ENCODE measurements at places on chromosomes 3 and 15.

DNA sequence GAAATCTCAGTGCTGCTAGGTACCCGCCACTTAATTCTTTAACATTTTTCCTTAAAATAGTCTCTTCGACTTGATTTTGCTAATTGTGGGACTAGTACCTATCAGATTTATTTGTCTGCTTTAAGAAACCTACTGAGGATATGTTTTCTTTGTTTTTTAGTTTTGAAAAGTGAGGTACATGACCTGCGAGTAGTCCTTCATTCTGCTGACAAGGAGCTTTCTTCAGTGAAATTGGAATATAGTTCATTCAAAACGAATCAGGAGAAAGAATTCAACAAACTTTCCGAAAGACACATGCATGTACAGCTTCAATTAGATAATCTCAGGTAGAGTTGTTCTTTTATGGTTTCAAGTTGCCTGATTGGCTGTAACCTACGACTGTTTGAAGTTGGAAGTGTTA lies 47.0 kb upstream of the TMEM42 start:
- DNase-seq = no peak

GRCh38 chr3:152416808-152417580 lies 148.3 kb downstream of the MBNL1 start:
- no peak for DNase-seq

DNA sequence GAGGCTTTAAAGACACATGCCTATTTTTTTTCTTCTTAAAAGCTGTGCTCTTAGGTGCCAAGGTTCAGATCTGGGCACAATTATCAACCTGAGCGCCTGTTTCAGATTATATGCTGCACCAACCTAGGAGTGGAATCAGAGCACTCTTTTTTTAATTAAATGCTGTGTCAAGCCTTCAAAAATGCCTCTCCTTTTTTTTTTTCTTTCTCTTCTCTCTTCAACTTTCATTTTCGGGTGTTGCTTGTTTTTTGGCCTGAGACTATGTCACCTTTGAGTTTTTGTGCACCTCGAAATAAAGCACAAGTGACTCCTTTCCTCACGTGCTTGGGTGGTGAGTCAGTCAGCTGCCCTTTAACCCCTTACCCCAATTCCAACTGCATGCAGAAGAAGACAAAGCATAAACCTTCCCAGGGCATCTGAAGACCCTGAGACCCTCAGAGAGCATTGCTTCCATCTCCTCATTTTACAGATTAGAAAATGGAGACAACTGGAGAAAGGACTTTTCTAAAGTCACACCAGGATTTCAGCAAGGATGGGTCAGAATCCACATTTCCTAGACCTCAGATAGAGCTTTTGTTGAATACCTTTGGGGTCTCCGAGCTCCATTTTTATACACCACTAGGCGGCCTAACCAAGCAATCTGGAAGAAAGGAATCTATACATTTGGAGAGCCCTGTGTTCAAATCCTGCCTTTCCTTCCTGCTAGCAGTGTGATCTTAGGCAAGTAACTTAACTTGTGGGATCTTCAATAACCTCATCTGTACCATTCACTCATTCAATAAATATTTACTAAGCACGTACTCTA lies 631 bp upstream of the PRICKLE2 start:
- no peak for DNase-seq

- no peak for DNase-seq
Measured at GRCh38 chr3:104279617-104280016, 1087.1 kb upstream of the ALCAM start.

GRCh38 chr15:67935244-67935643 lies 95.4 kb upstream of the RNU6-1 start:
- DNase-seq = no peak

- DNase-seq = no peak
Measured at GRCh38 chr15:53786401-53786800, 26.9 kb upstream of the WDR72 start.

DNA sequence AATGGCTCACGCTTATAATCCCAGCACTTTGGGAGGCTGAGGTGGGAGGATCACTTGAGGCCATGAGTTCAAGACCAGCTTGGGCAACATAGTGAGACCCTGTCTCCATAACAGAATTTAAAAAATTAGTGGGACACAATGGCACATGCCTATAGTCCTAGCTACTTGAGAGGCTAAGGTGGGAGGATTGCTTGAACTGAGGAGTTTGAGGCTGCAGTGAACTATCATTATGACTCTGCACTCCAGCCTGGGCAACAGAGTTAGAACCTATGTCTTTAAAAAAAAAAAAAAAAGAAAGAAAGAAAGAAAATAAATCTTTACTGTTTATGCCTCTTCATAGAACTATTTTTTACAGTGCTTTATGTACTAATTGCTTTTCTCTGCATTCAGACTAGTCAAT lies 84.6 kb upstream of the LMOD3 start:
- no peak for DNase-seq

DNA sequence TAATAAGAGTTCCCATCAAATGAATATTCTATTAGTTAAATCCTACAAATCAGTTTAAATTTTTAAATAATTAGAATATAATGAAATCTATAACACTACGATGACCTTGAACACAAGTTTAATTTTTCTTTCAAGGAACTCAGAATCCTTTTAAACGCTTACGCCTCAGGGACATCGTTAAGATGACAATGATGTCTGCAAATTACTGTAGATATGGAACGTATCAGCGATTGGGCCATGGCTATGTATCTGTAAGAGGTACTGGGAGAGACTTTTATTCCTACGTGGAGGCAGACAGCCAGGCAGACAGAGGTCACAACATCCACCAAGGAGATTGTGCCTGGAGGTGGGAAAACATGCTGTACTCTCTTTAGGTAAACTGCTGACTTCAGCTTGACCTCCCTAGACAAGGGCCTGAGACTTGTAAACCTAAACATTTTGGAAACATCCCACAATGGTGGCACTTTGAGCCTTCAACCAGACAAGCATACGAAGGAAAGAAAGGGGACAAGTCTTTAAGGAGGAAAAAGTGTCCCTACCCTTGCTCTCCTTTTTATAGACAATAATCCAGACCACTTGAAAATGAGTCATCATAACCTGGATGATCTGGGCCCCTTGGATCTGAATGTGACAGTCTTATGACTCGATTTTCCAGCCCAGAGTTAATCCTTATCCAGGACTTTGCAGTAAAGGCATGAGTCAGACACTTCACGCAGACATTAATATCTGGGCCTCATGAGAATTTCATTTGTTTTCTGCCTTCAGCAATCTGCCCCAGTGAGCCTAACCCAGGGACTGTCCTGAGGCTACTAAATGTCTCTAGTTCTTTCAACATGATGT lies 6.8 kb upstream of the LDHAL6B start:
- DNase-seq = no peak

DNA sequence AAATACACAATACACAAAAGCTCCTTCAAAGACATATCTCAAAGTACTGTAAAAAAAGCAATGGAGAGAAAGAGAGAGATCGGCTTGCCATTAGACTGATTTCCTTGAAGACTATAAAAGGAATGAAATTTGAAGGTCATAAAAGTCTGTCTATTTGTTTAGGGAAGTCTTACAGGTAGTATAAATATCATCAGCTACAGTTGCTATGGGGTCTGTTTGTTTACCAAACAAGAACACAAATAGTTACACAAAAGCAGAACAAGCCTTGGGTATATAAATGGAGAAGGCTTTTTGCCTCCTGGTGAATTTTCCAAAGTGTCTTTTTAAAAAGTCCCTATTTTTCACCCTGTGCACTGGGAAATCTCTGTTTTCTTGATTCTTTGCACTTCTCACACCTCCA lies 552.3 kb downstream of the FOXP1 start:
- no peak for DNase-seq

DNA sequence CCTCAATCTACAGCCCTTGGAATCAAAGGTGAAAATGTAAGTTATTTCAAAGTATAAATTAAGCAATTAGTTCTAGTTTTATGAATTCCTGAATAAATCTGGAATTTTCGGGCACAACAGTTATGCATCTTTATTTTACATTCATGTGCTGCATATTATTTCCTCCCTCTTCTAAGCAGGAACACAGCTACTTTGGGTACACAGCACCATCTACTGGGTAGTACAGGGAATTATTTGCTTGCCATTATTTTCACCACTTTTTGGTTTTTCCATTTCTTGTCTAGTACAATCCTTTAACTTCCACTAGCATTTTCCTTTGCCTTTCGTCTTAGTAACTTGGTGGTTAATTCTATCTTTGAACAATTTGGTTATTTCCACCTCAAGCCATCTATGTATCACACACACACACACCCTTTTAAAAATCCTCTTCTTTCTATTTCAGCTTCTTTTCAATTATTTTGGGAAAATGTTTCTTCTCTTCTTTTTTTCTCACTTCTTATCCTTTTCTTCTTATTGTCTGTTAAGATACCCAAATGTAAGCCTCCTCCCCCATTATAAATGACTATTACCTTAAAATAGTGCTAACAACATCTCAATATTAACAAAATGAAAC lies 451.0 kb downstream of the MFSD1 start:
- no peak for DNase-seq

Measured in right forelimb (tissue), 1 donor.